ENCODE measurements at places on chromosomes 13 and 19.

GRCh38 chr13:23574421-23575145 is 4.4 kb downstream of the TNFRSF19 start:
- no peak for DNase-seq

- no peak for DNase-seq
Measured at GRCh38 chr13:110394371-110394841, 87.3 kb downstream of the COL4A2 start.

GRCh38 chr13:48500652-48501197 is 32.2 kb downstream of the RCBTB2 start:
- no peak for DNase-seq

- peak; percentile 71 for DNase-seq
Measured at GRCh38 chr13:26785838-26786630, 25.4 kb upstream of the GPR12 start.

- DNase-seq, result no peak
Measured at GRCh38 chr13:63501702-63502101, 2086.1 kb upstream of the PCDH20 start.

GRCh38 chr13:75398072-75398471 is 83.9 kb downstream of the TBC1D4 start:
- DNase-seq, result no peak

DNA sequence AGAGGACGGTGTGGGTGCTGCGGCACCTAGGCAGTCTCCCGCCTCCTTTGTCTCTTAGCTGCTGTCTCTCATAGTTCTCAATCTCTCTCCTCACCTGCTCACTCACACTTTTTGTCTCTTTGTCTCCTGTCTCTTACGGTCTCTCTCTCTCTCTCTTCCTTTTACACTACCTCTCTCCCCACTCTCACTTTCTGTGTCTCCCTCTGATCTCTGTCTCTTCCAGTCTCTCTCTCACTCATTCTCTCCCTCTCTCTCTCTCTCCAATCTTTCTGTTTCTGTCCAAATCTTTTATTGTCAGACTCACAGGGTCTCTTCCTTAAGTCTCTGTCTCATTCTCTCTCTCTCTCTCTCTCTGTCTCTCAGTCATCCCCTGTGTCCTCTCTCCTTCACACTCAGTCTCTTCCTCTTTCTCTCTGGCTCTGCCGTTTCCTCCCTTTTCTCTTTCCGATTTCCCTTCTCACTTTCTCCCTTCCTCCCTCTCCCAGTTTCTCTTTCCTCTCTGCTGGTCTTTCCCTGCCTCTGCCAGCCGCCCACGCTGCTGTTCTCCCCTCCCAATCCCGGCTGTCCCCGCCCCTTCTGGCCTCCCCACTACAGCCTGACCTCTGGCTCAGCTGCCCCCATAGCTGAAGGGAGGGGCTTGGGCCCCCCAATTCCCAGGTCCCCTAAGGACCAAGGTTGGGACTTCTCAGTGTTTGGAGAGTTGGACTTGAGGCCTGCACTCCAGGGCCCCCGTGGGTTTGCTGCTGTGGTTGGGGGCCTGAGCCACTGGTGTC is at the start of gene PLEKHA4:
Gene PLEKHA4 (minus strand): TSS at position 504 of the 773 bp plus-strand sequence. CDS start 997 bp downstream, outside the sequence.
- DNase-seq, result no peak

- no peak for DNase-seq
Measured at GRCh38 chr19:15297416-15298224, 34.7 kb downstream of the BRD4 start.

GRCh38 chr13:30334663-30335386 is 27.5 kb upstream of the KATNAL1 start:
- DNase-seq, result no peak

DNA sequence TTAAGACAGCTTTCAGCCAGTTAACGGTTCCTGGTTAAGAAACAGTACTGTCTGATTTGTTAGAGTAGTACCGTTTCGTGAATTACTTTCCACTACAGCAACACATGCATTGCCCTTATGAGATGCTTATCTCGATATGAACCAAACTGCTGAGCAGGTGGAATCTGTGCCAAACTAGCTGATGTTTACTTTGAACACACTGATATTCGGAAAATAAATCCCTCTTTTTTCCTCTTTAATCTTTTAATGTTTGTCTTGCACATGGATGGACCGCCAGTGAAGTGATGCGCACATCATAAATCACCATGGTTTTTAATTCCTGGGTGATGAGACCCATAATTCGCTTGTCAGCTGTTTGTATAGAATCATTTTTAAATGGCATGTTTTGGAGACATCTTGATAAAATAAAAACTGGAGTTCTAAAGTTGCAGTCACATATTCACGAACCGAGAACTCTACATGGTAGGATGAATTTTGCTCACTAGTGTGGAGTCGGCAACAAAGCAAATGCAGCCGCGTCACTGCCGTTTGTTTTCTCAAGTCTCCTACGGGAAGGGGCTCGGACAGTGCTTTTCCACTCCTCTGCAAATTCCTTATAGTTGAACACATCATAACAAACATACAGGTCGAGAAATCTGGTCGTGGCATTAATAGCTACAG is 1.1 kb downstream of the GJA3 start:
- DNase-seq, result no peak

DNA sequence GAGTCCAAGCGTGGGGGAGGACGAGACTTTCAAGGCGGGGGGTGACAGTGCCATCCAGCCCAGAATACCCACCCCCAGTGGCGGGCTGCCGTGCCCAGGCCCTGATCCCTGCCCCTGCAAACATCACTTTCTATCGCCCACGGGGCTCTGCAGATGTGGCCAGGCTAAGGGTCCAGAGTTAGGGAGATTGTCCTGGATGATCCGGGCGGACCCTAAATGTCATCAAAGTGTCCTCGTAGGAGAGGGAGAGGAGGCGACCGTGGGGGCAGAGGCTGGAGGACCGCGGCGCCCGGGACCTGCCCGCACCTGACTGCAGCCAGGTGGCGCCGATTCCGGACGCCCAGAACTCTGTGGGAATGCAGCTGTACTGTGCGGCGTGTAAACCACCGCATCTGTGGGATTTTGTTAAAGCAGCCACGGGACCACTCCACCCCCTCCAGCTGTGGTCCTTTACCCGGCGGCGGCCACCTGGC is 32.4 kb downstream of the GJA3 start:
- peak; percentile 49 for DNase-seq

- DNase-seq, result no peak
Measured at GRCh38 chr19:35784503-35785338, 9.4 kb downstream of the ARHGAP33 start.

GRCh38 chr13:86085890-86086289 is 286.7 kb upstream of the SLITRK6 start:
- DNase-seq, result no peak

GRCh38 chr19:53037101-53038097 is 7.1 kb upstream of the ERVV-2 start:
- peak; percentile 42 for DNase-seq

- DNase-seq, result no peak
Measured at GRCh38 chr13:43307921-43308433, 284.6 kb downstream of the DNAJC15 start.

DNA sequence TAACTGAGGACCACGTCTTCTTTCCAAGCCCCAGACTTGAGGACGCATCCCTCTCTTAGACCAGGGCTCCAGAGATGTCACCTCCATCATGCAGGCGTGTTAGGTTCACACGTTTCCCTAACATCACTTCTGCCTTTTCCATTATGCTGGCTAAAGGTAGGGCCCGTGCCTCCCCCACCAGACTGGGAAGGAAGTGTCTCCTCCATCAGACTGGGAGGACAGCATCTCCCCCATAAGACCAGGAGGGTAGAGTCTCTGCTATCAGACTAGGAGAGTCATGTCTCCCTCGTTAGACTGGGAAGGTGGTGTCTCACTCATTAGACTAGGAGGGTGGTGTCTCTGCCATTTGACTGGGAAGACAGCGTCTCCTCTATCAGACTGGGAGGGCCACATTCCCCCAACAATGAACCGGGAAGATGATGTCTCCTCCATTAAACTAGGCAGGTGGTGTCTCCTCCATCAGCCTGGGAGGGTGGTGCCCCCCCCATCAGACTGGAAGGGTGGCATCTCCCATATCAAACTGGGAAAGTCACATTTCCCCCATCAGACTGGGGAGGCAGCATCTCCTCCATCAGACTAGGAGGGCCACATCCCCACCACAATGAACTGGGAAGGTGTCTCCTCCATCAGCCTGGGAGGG is 18.1 kb upstream of the SPC24 start:
- no peak for DNase-seq

GRCh38 chr19:1090731-1091543 is 4.2 kb downstream of the POLR2E start:
- no peak for DNase-seq

- DNase-seq, result no peak
Measured at GRCh38 chr13:79654520-79654919, 173.6 kb downstream of the NDFIP2 start.

DNA sequence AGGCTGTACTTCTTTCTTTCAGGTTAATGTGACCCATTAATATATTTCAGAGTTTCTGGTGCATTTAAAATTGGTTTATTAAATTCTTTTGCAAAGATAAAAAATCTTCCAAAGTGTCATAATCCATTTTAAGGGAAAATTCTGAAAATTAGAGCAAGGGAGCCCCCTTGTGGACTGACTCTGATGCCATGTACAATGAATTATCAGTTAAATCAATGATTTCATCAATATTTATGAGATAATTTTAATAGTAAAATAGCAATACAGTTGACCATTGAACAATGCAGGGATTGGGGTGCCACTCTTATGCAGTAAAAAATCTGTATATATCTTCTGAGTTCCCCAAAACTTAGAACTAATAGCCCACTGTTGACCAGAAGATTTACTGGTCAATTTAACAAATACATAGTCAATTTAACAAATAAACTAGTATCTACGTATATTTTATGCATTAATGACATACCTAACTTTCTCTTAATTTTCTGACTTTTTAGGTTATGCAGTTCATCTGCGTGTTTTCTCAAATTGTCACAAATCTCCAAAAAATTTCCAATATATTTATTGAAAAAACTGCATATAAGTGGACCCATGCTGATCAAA is 479.1 kb upstream of the MIR17HG start:
- DNase-seq, result no peak

- no peak for DNase-seq
Measured at GRCh38 chr13:74661851-74662250, 527.6 kb upstream of the KLF12 start.

GRCh38 chr13:77729502-77730221 is 32.2 kb downstream of the SLAIN1 start:
- peak; percentile 42 for DNase-seq

- DNase-seq, result no peak
Measured at GRCh38 chr19:13097033-13097462, 5.6 kb downstream of the LYL1 start.

DNA sequence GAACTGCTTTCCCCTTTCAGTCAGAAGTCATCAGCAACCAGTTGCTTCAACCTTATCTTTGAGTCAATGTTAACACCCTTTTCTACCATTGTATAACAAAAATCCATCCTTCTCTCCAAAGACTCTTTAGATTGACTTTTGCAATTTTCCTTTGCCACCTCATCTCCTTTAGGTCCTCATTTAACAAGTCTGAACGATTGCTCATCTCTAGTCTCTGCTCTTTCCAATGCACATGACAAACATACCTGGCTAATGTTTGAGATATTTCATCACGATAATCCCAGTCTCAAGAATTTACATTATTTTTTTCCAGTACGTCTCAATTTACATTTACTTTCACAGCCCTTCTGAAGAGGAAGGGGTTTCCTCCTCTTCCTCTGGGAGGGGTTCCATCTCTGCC is 127.5 kb downstream of the KLF12 start:
- DNase-seq, result no peak

GRCh38 chr13:58018865-58019264 is 387.3 kb downstream of the PCDH17 start:
- DNase-seq, result no peak

- DNase-seq, result no peak
Measured at GRCh38 chr13:46712524-46712923, 84.4 kb downstream of the ESD start.

GRCh38 chr19:7471696-7472615 is 16.9 kb downstream of the PEX11G start:
- no peak for DNase-seq

DNA sequence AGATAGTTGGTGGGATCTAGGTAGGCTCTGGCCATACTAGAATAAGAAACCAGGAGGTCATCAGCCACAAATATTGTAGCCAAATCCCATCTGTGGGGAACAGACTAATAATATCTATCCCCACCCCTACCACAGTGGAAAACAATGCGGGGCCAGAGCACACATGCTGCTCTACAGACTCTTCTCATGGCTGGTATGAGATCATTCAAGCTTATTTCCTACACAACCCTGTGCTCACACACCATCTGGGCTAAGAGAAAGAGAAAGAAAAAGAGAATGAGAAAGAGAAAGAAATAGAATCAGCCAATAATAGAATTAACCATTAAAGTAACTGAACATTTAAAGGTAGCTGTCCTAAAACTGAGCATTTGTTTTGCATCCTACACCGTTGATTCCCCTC is 1268.4 kb upstream of the SPRY2 start:
- no peak for DNase-seq

- no peak for DNase-seq
Measured at GRCh38 chr13:74820809-74821208, 661.2 kb downstream of the TBC1D4 start.

DNA sequence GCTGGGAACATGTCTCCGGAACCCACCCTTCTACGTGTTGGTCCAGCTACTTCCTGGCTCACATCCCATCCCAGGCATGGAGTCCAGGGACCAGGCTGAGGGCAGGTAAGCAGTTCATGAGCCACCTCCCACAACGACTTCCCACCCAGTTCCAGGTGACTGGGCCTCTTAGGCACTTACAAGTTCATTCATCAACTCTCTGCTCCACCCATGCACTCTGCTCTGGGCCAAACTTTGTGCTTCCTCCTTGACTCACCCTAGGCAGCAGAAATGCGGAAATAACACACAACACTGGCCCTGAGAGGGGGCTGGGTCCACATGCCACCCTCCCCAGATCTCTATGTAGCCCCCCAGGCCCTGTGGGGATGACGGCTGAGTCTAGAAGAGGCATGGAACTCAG is 20.5 kb downstream of the IQCN start:
- no peak for DNase-seq

DNA sequence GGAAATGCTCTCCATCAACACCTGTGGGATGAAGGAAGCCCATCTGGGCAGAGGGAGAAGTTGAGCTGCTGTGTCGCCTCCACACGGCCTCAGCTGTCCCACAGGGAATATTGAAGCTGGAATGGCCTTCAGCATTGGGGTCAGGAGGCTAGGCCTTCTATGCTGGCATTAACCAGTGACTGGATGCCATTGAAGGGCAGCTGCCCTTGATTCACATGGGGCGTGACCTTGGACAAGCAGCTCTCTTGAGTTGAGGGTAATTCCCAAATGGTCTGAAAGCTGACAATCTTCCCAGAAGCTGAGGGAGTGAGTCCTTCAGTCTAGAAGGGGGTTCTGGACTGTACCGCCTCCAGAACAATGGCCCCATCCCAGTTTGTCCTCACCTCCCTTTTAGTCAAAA is 6.7 kb downstream of the BCL3 start:
- no peak for DNase-seq

Data from activated T-cell treated with anti-CD3 and anti-CD28 coated beads, Interleukin-2, amount 50 U/mL, for 24 hours (primary cell).